ENCODE measurements at places on chromosomes 11 and 22.
A peak's percentile ranks its signal among the peaks of the same experiment; 100 is the strongest.

DNA sequence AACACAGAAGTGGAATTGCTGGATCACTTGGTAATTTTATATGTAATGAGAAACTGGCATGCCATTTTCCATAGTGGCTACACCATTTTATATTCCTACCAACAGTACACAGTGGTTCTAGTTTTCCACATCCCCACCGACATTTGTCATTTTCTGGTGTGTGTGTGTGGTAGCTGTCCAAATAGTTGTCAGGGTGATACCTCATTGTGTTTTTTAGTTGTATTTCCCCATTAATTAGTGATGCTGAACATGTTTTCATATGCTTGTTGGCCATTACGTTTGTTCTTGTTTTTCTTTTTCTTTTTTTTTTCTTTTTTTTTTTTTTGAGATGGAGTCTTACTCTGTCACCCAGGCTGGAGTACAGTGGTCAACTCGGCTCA is 12.2 kb downstream of the NEU3 start:
- no peak for DNase-seq

- DNase-seq: no peak
These were observed 112.6 kb downstream of the ST3GAL4 start for GRCh38 chr11:126468102-126468521.

GRCh38 chr22:29879753-29880152 is 3.2 kb upstream of the MTMR3 start:
- DNase-seq: no peak

GRCh38 chr11:27242591-27242990 is 120.4 kb downstream of the CCDC34 start:
- DNase-seq: no peak

- peak; percentile 29 for DNase-seq
These were observed 62.1 kb upstream of the PHOX2A start for GRCh38 chr11:72305891-72306585.

DNA sequence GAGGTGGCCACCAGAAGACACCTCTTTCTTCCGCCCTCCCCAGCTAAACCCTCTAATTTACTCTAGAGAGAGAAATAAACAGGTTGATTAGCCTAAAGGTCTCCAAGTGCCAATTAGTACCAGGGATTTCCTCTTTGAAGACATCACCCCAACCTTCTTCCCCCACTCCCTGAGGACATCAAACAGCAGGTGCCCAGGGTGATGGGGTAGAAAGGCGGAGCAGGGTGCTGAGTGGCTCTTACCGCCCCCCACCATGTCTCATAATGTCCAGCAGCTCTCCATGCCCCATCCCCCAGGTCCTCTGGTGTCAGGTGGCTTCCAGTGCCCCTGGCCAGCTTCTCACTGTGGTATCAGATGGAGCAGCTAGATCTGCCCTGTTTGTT is 5.3 kb upstream of the GNAZ start:
- no peak for DNase-seq

DNA sequence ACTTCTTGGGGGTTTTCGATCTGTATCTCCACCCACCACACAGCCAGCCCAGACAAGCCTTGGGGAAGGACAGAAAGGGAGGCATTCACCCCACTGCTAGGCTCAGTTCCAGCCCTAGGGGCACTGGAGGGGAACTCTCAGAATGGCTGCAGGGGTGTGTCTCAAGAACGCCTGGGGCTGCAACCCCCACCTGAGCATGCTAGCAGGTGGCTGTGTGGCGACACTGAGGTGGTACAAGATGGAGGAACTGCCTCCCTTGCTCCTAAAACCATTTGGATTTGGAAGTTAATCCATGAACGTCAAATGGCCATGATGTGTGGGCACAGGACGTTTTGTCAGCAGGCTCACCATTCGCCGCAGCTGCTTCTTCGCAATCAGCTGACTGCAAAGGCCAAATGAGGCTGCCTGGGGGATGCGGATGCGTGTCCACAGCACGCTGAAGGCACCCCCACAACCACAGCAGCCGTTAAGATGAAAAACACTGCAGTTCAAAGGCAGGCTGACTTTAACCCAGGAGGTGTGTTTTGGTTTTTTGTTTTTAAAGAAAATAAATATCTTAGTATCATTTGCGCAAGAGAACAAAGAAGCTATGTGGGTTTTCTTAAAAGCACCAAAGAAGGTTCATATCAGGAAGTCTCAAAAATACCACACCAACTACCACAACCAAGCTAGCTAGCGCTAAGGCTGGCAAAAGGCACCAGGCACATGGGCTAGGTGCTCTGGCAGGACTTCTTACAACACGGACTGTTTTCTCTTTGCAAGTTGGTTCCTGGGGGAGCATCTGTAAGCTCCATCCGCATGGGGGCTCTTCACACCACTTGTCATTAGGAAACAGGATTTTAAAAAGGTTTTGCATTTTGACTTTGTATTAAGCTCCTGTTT is 22.2 kb upstream of the NAP1L4 start:
- DNase-seq: no peak

DNA sequence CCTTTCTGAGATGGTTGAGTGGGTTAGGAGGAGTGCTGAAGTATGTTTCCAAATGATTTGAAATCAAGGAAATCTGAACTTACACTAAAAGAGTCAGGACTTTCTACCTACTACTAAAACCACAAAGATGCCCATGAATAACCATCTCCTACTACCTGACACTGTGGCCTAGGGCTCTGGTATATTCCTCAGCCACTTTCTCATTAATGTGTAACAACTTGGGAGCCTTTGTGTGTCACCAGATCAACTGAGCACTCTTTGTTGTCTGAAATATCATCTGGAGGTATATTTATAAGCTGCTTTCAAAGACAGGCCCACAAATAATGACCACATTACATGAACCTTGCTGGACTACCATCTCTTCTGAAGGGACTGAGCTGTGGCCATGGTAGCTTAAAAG is 43.9 kb downstream of the RELT start:
- DNase-seq: no peak

GRCh38 chr11:91308069-91308468 is 916.5 kb upstream of the FAT3 start:
- no peak for DNase-seq

GRCh38 chr11:47550288-47551047 is 2.5 kb downstream of the CELF1 start:
- no peak for DNase-seq

GRCh38 chr11:99706848-99707247 is 686.1 kb downstream of the CNTN5 start:
- no peak for DNase-seq

GRCh38 chr22:17783312-17783711 is 9.0 kb upstream of the BID start:
- peak; percentile 42 for DNase-seq

DNA sequence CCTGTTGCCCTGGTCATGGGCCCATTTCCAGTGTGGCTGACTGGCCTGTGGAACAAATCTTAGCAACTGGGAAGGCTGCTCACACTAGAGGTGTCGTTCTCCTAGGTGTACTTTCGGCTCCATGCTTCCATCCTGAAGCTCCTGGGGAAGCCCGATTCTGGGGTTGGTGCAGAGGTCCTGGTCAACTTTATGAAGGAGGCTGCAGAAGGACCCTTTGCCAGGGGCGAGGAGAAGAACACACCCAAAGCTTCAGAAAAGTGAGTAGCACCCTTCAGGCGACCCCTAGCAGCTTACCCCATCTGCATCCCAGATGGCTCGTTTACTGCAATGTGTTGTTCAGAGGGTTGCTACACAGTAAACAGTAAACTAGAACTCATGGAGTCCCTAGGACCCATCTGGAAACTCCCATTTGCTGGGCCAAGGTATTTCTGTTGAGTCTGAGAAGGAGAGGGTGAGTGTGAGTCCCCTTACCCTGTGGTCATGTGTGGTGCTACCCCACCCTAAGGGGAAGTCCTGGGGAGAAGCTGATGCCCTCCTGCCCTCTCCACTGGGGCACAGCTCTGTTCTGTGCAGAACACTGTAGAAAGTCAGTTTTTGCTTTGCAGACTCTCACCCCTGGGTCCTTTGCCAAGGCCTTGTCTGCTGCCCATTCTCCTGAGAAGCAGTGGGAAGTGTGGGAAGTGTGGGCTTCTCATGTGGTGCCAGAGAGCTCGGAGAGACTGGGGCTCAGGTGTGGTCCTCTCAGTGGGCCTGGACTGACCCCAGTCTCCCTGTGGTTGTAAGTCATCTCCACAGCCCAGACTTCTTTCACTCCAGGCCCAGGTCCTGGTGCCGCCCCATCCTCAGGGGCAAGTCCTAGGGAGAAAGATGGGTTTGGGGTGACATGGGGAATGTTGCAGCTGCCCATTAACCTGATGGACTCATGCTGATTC is 85.0 kb downstream of the CABIN1 start:
- DNase-seq: no peak

- no peak for DNase-seq
These were observed 62.4 kb upstream of the NNMT start for GRCh38 chr11:114233755-114234154.

- no peak for DNase-seq
These were observed 426 bp downstream of the LZTR1 start for GRCh38 chr22:20982563-20982882.

DNA sequence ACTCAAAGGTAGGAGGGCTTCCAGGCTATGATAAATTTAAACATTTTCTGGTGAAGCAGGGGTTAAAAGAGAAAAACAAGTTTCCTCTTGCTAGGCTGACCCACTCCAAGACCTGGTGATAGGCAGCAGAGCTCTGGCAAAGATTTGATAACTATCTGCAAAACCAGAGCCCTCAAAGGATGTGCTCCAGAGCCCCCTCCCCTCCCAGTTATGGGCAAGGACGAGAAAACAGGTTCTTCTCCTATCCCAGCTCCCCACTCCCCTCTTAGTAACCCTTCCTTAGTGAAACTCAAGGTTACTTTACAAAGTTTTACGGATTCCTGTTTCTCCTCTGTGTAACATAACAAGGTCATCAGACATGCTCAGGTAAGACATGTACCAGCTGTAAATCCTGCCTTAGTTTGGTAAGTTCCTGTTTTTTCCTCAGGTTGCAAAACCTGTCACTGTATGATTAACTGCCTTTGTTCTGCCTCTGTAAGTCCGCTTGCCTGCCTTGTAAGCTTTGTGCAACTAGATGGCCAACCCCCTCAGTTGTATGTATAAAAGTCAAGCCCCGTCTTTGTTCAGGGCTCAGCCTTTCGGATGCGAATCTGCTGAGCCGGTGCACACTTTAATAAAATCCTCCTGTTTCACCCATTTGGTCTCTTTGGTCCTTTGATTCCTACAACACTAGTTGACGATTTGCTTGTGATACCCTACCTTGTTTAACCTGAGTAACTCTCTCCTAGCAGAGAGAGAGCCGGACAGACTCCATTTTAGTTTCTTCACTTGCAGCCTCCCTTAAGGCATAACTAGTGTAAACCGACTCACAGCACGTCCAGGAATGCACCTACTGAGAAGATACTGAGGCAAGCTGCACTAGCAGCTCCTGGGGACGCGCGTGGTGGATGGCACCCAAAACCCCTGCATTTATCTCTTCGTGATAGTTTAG is 13.9 kb downstream of the APOBEC3H start:
- no peak for DNase-seq

DNA sequence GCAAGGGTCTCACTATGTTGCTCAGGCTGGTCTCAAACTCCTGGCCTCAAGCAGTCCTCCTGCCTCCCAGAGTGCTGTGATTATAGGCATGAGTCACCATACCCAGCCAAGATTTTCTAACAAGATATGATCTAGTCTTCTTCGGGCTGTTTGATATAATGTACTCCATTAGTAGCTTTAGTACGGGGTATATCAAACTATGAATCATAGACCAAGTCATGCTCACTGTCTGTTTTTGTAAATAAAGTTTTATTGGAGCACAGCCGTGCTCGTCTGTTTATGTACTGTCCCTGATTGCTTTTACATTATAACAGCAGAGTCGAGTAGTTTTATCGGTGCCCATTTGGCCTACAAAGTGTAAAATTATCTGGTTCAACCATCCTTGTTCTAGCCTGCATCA is 43.9 kb upstream of the GRIK4 start:
- no peak for DNase-seq

- no peak for DNase-seq
These were observed 44.4 kb downstream of the ADM start for GRCh38 chr11:10349281-10349665.
